Activated CD4-positive, alpha-beta T cell treated with anti-CD3 and anti-CD28 coated beads for 36 hours (primary cell): ENCODE measurements at places on chromosomes 3 and 15. TPM values are rescaled to one million over a fixed set of nuclear protein-coding genes. Genes with fewer than 3 reads are reported as not detected.

VWA5B2 gene
- total RNA-seq = not detected

ADGRG7 gene
- total RNA-seq = not detected

GRCh38 chr15:64895285-64896065, 16.2 kb upstream of the ANKDD1A start:
- DNase-seq = peak; percentile 52

DNA sequence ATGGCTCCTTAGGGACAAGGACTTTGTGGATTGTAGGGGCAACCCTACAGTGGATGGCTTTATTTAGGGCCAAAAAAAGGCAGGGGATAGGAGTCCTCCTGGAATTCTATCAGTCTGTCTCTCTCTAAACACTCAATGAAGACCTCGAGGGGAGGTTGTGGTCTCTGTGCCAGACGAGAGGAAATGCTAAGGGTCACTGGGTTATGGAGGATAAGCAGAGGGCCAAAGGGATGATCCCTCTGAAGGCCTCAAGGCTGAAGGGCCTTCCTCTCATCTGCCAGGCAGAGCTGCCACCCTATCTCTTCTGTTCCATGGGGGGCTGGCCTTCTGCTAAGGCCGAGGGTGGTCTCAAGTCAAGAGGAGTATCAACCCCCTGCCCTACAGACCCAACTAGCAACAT, 27.0 kb downstream of the PLXNB1 start:
- DNase-seq = no peak

DNA sequence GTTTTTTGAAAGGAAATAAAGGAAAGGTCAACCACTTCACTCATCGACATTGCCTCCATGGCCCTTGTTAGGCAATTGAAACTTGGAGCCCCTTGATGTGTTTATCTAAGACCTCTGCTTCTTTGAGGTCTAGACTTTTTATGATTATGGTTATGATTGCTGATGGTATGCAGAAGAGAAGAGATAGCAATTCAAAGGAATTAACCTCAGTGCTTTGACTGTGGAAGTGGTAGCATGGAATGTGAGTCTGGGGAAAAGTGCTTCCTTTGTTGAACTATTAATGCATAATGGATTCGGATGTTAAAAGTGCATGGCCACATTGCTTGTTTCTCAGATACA, 46.1 kb downstream of the FNDC3B start:
- no peak for DNase-seq

DOCK3 gene
- total RNA-seq = 2.6 TPM

REC114 gene
- not detected for total RNA-seq

EFCC1 gene
- 0.19 TPM for total RNA-seq

DNA sequence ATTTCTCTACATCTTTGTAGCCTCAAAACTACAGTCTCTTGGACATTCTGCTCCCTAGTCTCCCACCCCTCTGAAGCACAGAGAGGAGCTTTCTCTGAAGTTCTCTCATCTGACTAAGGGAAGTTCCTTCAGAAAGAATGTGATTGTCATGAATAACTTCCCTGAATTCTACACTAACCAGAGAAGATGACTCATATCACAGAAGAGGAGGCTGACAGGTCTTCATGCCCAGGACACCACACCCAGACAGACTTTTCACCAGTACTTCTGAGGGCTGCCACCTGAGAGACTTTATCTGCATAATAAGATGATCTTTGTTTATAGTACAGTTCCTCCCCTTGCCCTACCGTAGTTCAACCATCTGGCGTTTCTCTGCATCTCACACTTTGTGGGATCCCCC, 52.8 kb downstream of the CDIN1 start:
- no peak for DNase-seq

DNA sequence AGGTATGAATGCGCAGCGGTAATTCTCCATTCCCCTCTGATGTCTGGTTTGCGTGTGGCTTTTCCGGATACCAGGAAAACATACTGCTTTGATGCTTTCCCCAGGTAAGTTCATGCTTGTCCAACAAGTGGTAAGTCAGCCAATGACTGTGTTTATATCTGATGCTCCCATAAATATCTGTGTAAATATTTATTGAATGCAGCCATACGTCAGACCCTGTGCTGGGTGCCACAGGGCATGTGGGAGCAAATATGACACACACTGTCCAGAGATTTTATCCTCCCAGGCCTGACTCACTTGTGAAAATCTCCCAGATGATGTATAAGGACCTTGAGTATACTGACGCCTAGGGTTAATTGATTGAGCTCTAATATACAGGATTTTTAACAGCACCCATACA, 29.6 kb upstream of the CEMIP start:
- no peak for DNase-seq

DNA sequence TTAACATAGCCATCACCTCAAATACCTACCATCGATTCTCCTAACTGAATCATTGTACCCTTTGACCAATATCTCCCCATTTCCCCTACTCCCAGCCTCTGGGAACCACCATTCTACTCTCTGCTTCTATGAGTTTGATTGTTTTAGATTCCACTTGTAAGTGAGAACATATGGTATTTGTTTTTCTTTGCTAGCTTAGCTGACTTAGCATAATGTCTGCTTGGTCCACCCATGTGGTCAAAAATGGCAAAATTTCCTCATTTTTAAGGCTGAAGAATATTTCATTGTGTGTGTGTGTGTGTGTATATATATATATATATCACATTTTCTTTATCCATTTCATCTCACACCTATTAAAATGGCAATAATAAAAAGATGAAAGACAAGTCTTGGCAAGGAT, 469.3 kb downstream of the FHIT start:
- no peak for DNase-seq

GRCh38 chr3:127266186-127266585, 21.7 kb downstream of the PRR20G start:
- no peak for DNase-seq

GRCh38 chr3:27193056-27193455, 176.1 kb downstream of the NEK10 start:
- no peak for DNase-seq

GRCh38 chr3:73427048-73427706, 197.6 kb downstream of the PDZRN3 start:
- DNase-seq = no peak

ADAMTS17 gene
- total RNA-seq = 0.57 TPM

GP5 gene
- total RNA-seq = 0.37 TPM

- DNase-seq = peak; percentile 67
Observed at GRCh38 chr3:169966951-169967915, 626 bp downstream of the SEC62 start.

DNA sequence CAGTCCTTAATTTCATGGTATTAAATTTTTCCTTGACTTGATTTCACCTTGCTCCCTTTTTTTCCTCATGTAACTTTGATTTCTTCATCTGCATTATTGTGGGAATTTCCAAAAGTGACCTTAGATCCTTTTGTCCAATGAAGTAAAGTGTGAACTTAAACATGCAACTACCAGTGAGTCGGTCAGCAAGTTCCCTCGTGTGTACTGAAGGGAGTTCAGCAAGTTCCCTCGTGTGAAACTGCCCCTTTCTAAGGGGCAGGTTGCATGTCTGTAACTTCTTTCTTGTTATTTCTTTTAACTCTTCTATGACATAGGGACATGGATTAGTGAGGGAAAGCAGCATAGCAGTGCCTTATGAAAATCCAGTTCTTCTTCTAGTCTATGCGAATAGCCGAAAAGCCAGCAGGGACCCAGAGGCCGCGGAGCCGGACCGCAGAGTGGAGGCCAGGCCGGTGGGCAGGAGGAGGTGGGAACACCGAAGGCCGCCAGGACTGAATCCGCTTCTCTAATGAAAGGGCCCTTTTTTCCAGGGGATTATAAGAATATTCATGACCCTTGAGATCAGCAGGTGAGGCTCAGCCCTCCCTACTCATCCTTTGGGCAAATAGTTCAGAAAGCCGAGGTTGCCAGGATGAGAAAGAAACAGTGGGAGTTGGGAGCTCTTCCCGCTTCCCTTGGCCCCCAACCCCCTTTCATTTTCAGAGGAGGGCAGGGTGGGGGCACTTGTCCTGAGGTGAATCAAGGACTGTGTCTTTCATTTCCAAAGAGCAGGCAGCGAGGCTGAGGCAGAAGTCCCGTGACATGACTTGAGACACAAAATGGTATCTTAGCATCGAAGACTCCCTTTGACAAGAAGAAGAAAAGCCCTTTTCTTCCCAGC, 117.5 kb downstream of the OPA1 start:
- no peak for DNase-seq

GRCh38 chr15:53470743-53471142, 288.7 kb downstream of the WDR72 start:
- DNase-seq = no peak

GRCh38 chr3:141979050-141979671, 102.7 kb downstream of the ATP1B3 start:
- no peak for DNase-seq

DNA sequence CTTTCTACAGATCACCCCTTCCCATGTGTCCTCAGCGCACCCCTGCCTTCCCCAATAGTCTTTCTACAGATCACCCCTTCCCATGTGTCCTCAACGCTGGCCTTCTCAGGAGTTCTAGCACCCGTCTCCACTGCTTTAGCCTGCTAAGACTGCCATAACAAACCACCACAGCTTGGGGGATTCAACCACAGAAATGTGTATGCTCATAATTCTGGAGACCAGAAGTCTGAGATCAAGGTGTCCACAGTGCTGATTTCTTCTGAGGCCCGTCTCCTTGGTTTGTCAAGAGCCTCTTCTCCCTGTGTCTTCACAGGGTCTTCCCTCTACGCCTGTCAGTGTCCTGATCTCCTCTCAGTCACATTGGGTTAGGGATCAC, 68.1 kb upstream of the CGNL1 start:
- no peak for DNase-seq

- peak; percentile 87 for DNase-seq
Observed at GRCh38 chr15:84734794-84735479, 13.5 kb upstream of the ZNF592 start.
